Suppressor macrophage treated with lipopolysaccharide for 4 hours (primary cell): ENCODE measurements at places on chromosomes 3 and 15.
A peak's percentile ranks its signal among the peaks of the same experiment; 100 is the strongest.

DNA sequence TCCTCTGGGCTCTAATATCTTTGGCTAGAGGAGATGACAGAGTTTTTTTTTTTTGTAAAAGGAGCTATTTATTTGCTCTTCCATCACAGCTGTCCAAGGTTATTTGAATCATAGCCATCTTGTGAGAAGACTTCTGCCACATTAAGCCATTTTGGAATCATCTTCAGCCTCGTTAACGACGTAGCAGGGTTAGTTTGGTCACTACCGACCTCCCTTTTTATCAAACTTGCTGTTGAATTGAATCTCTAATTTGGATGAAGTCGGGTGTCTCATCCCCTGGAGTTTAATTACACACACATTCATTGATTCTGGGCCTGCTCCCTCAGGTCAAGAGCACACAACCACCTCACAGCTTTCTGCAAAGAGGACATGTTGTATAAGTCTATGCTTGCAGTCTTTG is 238.7 kb downstream of the CPNE4 start:
- DNase-seq: no peak

GRCh38 chr3:54988838-54989630 is 61.2 kb upstream of the LRTM1 start:
- peak; percentile 78 for DNase-seq

DNA sequence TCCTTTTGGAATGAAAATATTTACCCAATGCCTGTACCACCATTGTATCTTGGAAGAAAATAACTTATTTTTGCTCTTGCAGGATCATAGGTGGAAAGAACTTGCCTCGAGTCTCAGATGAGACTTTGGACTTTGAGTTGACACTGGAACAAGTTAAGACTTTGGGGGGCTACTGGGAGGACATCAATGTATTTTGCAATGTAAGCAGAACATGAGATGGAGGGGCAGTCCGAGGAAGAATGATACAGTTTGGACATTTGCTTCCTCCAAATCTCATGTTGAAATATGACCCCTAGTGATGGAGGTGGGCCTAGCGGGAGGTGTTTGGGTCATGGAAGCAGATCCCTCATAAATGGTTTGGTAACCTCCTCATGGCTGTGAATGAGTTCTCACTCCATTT is 1428.6 kb downstream of the ZPLD1 start:
- DNase-seq: no peak

GRCh38 chr15:65405791-65406423 is 16.8 kb downstream of the IGDCC4 start:
- DNase-seq: no peak

DNA sequence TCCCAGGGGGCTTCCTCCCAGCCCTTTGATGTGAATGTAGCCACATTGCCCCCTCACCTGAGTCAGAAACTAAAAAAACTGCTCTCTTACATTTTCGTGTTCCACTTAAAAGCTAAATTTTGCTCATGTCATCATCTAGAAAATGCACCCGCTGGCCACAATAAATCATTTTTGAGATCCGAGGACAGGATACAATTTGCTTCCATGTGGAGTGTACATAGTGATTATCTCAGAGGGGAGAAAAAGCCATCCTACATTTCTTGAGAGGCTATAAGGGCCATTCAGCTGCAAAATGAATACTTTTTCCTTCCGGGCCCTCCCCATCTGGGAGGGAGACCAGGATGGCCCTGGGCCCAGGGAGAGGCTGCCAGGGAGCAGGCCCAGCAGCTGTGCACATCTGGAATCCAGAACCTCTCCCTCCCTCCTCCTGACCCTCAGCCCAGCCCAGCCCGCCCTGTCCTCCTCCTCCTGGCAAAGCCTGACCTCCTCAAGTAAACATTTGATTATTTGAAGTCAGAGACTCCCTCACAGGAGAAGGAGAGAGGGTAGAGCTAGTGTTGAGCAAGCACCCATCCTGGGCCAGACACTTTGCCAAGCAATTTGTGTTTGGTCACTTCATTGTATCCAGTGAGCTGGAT is 59.1 kb downstream of the CORO2B start:
- no peak for DNase-seq

DNA sequence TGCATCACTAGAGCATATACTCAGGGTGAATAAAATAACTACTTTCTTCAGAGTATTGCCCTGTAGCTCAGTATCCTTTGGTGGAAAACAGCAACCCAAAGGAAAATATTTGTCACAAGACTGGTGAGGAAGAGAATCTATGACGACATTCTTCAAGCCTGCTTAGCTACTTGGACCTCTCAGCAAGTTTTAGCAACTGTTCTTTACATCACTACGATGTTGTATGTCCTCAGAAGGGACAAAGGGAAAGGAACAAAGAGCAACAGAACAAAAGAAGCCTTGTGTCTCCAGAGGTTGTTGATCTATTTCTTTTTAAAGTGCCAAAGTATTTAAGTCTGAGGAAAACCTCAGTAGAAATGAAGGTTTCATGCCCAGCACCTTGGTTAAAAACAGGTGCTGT is 746.7 kb downstream of the NAALADL2 start:
- DNase-seq: no peak

DNA sequence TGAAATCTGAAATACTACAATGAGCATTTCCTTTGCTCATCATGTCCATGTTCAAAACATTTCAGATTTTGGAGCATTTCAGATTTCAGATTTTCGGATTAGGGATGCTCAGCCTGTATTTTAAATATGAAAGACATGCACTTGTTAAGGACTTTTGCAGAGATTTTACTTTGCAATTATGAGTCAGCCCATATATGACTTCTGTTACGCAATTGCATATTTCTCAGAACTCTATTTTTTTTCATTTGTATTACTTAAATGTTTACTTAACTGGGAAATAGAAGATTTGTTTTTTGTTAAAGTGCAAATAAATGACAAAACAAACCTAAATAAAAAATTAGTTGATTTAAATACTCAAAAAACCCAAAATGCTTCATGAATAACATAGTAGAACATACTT is 376.2 kb downstream of the ZBTB20 start:
- peak; percentile 51 for DNase-seq

DNA sequence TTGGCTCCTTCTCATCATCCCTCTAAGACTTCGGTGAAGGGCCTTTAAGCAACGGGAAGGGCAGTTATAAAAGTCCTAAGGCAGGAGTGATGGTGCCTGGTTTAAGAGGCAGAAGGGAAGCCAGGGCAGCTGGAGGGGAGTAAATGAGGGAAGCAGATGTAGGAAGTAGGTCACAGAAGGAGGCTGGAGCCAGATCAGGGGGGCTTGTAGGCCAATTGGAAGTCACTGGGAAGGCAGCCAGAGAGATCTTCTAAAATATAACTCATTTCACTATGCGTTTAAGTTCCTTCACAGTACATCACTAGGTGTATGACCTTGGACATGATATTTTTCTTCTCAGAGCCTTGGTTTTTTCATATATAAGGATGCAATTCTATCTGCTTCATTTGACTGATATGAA is 94.7 kb downstream of the MYH15 start:
- no peak for DNase-seq

GRCh38 chr15:47573673-47574072 is 143.6 kb upstream of the SEMA6D start:
- DNase-seq: no peak

GRCh38 chr15:77009176-77009575 is 14.2 kb downstream of the PSTPIP1 start:
- no peak for DNase-seq

DNA sequence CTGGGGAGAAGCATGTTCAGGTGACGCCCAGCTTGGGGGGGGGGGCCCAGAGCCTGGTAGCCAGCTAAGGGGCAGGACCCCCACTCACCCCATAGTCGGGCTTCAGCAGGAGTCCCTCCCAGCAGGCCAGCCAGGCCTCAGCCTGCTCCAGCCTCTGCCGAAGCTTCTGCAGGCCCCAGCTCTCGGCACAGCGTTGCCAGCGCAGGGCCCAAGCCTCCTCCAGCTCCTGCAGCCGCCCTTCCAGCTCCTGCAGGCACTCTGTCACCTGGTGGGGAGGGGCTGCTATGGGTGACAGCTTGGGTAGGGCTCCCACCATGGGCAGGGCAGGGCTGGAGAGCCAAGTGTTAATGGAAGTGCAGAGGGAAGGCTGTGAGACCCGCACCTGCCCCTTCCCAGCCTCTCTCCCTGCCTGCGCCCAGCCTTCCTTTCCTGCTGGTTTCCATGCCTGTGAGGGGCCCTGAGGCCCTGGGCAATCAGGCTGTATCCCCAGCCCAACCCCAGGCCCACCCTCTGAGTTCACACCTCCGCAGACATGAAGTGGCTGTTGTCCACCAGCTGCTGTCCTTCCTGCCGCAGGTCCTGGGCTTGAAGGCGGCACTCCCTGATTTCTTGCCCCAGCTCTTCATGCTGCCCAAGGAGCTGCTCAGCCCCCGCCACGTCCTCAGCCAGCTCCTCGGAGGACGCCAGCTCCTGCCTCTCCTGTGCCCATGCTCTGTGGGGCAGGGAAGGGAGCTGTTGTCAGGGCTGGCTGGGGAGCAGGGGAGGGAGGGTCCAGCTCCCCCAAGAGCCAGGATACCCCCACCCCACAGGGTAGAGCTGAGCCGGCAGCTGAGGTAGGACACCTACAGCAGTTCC is 14.3 kb downstream of the PLA2G4B start:
- DNase-seq: no peak

GRCh38 chr3:67044295-67044694 is 46.2 kb downstream of the KBTBD8 start:
- no peak for DNase-seq

DNA sequence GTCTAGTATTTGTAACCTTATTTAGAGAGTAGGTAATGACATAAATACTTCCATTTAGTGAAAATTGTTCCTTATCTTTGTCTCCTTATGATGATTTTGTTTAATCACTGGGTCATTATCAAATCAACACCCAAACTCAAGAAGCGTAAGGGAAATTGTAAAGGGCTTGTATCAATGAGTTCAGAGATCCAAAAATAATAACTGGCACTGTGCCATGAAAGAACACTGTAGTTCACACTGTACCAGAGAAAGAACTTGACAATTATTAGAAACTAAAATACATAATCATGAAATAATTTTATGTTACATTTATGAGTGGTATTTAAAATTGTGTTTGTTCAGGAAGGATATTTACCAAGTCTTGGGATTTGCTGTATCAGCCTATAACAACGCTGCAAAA is 895.4 kb downstream of the FHIT start:
- DNase-seq: no peak

- no peak for DNase-seq
These were observed 285.6 kb upstream of the ARHGEF26 start for GRCh38 chr3:153835540-153835939.

- no peak for DNase-seq
These were observed 60.9 kb upstream of the THSD4 start for GRCh38 chr15:71054286-71054952.

DNA sequence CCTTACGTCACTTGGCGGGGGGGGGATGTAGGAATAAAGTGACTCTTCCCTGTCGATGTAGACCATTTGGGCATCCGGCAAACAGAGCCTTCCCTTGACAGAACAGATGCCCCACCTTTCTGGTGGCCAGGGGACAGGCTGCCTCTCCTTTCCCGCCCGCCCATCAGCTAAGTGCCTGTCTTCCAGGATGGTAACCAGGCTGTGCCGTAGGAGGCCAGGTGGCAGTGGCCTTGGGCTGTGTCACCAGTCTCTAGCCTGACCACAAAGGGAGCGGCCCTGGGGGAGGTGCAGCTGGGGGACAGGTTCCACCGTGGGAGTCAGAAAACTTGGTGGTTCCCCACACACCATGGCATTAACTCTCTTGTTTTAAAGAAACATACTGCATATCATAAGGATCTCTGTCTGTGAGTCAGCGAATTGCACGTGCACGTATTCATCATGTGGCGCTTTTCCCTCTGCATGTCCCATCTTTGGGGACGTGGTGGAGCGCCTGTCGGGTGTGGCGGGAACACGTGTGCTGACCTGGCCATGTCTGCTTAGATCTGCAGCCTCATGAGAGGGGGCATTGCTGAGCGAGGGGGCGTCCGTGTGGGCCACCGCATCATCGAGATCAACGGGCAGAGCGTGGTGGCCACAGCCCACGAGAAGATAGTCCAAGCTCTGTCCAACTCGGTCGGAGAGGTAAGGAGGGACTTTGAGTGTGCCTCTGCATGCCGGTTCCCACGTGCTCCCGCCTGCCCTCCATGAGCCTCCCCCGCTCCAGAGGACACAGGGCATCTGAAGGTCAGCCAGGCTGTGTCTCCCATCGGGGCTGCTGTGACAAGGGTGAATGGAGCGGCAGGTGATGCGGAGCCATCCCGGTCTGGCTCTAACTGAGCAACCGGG is 156.0 kb downstream of the NSMCE3 start:
- no peak for DNase-seq

- no peak for DNase-seq
These were observed 594.8 kb downstream of the NTRK3 start for GRCh38 chr15:87661454-87662355.

DNA sequence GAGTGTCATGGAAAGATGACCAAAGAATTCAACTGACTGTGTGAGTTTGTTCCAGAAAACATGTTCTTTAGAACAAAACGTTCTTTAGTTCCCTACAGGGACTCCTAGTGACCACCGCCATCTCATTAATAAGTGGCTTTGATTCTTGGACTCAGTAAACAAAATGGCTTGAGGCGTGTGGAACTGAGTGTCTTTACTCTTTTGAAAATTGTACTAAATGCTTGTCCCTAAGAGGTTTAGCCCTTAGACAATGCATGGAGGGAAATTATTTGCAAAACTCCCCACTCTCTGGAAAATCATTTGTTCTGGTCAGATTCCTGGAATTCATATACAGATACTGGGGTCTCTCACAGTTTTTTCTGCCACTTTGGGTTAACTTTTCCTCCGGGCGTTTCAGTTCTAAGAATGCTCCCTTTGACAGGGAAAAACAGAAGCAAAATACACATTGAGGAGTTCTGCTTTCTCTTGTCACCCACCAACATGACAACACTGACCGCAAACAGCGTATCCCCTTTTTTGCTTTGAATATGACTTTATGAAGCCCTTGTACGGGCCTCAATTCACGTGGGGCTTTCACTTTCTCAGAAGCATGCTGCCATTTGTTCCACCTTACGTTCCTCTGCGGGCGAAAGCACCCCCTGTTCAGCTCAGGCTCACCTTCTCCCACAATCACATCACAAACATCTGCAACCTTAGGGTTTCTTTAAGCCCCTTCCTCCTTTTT is 15.3 kb upstream of the NRROS start:
- DNase-seq: peak; percentile 93

- DNase-seq: no peak
These were observed 422.2 kb downstream of the FHIT start for GRCh38 chr3:60829058-60829457.

DNA sequence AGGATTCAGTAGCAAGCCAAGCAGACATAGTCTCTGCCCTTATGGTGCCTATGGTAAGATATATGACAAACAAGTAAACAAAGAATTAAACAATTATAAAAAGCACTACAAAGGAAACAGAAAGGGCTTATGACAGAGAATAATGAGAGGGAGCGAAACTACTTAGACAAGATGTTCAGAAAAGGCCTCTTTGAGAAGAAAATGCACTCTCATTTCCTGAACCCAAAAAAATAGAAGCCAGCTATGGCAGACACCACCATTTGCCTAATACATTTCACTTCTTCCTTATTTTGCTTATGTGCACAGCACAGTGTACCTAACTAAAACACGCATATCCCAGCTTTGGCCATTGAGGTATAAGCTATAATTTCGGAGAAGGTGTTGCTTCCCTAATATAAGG is 465.5 kb upstream of the PPP2R3A start:
- DNase-seq: no peak

- DNase-seq: peak; percentile 3
These were observed 106.5 kb upstream of the ACP3 start for GRCh38 chr3:132210476-132211346.
